ENCODE measurements at places on chromosomes 5 and 9. TPM values are rescaled to one million over a fixed set of nuclear protein-coding genes. Genes with fewer than 3 reads are reported as not detected.

The MARCHF3 gene
- 2.8 TPM for polyA plus RNA-seq

The LECT2 gene
- polyA plus RNA-seq = not detected

The TLN1 gene
- 310 TPM for polyA plus RNA-seq

The SLC36A2 gene
- 0.15 TPM for polyA plus RNA-seq

The IL33 gene
- 93.9 TPM for polyA plus RNA-seq

The SECISBP2 gene
- 23.4 TPM for polyA plus RNA-seq

The PFN3 gene
- polyA plus RNA-seq = not detected

The ELAVL2 gene
- polyA plus RNA-seq = 0.01 TPM

The JADE2 gene
- polyA plus RNA-seq = 12.5 TPM
